Cortex of kidney (tissue), 1 donor: ENCODE measurements at places on chromosomes 1 and 21.

DNA sequence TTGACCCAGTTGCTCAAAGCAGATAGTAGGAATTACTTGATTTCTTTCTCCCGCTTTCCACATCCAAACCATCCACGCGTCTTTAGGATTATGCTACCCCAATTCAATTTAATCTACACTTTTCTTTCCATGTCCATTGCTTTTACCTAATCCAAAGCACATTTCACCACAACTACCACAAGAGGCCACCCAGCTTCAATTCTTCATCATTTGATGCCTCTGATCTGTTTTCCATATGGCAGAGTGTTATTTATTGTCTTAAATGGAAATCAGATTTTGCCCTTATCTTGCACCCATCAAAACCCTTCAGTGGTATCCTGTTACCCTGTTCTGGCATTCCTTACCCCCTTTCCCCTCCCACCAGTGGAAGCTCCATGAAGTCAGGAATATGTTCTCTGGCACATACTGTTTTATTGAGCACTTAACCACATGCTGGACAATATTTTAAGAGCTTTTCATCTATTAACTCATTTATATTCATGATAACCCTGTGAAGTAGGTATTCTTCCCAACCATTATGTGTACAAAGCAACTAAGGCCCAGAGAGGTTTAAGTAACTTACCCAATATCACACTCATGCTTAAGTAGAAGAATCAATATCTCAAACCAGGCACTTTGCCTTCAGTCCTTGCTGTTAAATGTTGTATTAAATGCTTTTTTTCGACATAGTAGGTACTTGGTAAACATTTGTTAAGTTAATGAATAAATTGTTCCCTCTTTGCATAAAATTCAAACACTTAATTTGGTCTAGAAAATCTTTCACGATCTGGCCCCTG lies 34.6 kb downstream of the CLIC4 start:
- no peak for DNase-seq

- DNase-seq = no peak
Observed at GRCh38 chr21:42056468-42056867, 14.6 kb upstream of the UMODL1 start.

DNA sequence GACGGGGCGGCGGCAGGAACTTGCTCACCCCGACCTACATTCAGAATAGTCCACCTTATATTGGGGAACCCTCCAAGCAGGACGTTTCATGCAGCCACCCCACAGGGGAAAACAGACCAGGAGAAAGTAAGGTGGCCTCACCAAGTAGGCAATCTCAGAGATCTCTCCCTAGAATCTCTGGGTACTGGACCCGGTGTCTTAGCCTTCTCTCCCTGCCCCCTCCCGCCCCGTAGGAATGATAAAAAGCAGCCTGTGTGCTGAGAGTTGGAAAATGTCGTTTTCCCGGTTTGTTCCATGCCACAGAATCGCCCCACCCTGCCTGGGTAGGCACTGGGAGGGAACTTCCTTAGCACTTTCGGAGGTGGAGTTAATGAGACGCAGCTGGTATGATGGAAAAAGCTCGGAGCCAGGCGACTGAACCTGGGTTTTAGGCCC lies 789 bp upstream of the PTPN14 start:
- DNase-seq = no peak

GRCh38 chr1:19949016-19949415 lies 25.6 kb upstream of the PLA2G2E start:
- DNase-seq = no peak

- DNase-seq = no peak
Observed at GRCh38 chr1:112501810-112502641, 6.7 kb upstream of the WNT2B start.

DNA sequence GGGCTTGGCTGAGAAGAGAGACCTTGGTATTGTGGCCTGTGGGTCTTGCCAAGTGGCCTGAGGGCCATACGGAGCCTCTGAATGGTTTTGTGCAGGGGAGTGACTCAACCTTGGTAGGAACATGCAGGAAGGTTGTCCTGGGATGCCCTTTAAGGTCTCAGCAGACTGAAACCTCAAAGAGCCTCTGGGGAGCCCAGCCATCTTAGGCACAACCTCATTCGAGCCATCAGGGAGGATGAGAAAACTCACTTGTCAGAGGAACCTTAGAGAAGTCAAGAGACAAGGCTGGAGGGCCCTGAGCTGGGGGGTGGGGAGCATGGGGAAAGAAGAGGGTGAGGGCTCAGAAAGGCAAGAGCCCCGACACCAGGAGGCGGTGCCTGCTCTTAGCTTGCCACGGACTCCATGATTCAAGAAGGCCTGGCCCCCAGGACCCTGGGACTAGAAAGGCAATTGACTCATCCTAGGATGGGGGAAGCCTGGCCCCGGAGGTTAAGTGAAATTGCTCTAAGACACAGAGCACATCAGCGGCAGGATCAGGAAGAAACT lies 13.0 kb downstream of the IFI6 start:
- no peak for DNase-seq

- no peak for DNase-seq
Observed at GRCh38 chr1:183197762-183198161, 11.7 kb downstream of the LAMC2 start.

DNA sequence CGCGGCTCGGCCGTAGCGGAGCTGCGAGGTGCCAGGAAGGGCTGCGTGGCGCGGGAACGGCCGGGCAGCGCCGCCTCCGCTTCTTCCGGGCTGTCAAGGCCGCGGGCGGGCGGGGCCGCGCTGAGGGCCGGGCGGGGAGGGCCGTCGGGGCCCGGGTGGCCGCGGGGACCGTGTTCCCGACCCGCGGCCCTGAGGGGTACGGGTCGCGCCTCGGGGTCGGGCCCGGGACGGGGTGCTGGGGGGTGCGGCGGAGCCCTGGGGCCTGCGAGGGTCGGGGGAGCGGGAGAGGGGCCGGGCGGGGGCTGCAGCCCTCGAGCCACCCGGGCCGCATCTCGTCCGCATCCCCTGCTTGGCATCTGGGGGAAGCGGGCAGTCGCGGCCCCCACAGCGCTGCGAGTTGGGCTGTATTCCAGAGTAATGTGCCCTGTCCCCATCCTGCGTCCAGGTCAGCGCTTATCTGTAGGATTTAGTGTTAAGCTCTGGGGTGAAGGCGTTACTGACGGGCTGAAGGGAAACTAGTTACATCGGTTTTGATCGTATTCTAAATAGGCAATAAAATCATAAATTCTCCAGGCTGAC lies 379 bp downstream of the RER1 start:
- DNase-seq = no peak

DNA sequence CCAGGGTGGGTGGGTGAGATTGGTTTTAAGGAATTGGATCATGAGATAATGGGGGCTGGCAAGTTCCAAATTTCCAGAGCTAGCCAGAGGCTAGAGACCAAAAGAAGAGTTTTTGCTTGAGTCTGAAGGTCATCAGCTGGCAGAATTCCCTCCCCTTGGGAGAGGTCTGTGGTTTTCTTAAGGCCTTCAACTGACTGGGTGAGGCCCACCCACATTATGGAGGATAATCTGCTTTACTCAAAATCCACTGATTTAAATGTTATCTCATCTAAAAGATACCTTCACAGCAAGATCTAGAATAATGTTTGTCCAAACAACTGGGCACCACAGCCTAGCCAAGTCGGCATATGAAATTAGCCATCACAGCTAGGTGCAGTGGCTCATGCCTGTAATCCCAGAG lies 156.4 kb downstream of the URB2 start:
- no peak for DNase-seq

- no peak for DNase-seq
Observed at GRCh38 chr1:84862810-84863251, 30.2 kb downstream of the LPAR3 start.

GRCh38 chr21:28871388-28872010 lies 121.2 kb downstream of the LTN1 start:
- DNase-seq = no peak

GRCh38 chr1:65372557-65372956 lies 47.9 kb upstream of the LEPR start:
- DNase-seq = no peak

GRCh38 chr1:30721812-30722537 lies 1.4 kb downstream of the MATN1 start:
- no peak for DNase-seq
